ENCODE measurements at places on chromosomes 7 and 10. TPM values are rescaled to one million over a fixed set of nuclear protein-coding genes. Genes with fewer than 3 reads are reported as not detected.

Gene BMPER
- polyA plus RNA-seq, result 2.2 TPM

Gene BAIAP2L1
- polyA plus RNA-seq, result 28.1 TPM

Gene CFTR
- polyA plus RNA-seq, result 1.1 TPM

Gene MRPS17
- 15.0 TPM for polyA plus RNA-seq

Gene UBTD1
- polyA plus RNA-seq, result 14.8 TPM

Gene FGFR2
- 18.3 TPM for polyA plus RNA-seq

Gene MSMB
- polyA plus RNA-seq, result not detected

Gene UCN3
- 0.13 TPM for polyA plus RNA-seq

Gene NANOS1
- 5.8 TPM for polyA plus RNA-seq

Gene FGL2
- 3.2 TPM for polyA plus RNA-seq

Gene GDF10
- polyA plus RNA-seq, result 0.31 TPM

Gene LRRC17
- 2.2 TPM for polyA plus RNA-seq

Gene IFIT1B
- not detected for polyA plus RNA-seq

Gene ANKRD26
- 1.7 TPM for polyA plus RNA-seq

Gene COMTD1
- polyA plus RNA-seq, result 173 TPM

Gene TIMM23B
- polyA plus RNA-seq, result 6.2 TPM

Gene OR13A1
- 0.40 TPM for polyA plus RNA-seq

Gene OPN1SW
- polyA plus RNA-seq, result not detected

Gene GDF2
- polyA plus RNA-seq, result not detected

Gene SPDYE3
- polyA plus RNA-seq, result not detected

Gene LIPM
- polyA plus RNA-seq, result not detected

Gene TRIL
- polyA plus RNA-seq, result 1.3 TPM

Gene ZNF425
- 1.2 TPM for polyA plus RNA-seq

Gene GIMAP4
- polyA plus RNA-seq, result 11.2 TPM

Gene COL13A1
- 1.4 TPM for polyA plus RNA-seq

Gene TSPAN12
- 25.8 TPM for polyA plus RNA-seq

Gene SOSTDC1
- 21.2 TPM for polyA plus RNA-seq

Gene CH25H
- 9.8 TPM for polyA plus RNA-seq
